ENCODE measurements at places on chromosomes 5 and 9.

DNA sequence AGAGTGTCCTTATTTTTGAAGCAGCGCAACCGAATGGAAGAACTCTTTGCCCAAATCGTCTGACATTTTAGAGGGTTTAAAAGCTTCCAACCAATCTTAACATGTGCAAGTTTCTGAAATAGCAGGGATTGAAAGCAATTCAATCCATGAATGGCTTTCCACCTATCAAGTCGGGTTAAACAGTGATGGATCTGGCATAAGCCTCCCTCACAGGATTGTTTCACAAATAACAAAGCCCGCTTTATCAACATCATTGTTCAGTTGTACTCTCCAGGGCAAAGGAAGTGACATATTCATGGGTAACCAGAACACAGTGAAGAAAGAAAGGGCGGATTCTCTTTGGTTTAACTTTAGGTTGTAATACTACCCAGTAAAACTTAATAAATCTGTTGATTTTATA lies 497.3 kb downstream of the MTRR start:
- no peak for DNase-seq

DNA sequence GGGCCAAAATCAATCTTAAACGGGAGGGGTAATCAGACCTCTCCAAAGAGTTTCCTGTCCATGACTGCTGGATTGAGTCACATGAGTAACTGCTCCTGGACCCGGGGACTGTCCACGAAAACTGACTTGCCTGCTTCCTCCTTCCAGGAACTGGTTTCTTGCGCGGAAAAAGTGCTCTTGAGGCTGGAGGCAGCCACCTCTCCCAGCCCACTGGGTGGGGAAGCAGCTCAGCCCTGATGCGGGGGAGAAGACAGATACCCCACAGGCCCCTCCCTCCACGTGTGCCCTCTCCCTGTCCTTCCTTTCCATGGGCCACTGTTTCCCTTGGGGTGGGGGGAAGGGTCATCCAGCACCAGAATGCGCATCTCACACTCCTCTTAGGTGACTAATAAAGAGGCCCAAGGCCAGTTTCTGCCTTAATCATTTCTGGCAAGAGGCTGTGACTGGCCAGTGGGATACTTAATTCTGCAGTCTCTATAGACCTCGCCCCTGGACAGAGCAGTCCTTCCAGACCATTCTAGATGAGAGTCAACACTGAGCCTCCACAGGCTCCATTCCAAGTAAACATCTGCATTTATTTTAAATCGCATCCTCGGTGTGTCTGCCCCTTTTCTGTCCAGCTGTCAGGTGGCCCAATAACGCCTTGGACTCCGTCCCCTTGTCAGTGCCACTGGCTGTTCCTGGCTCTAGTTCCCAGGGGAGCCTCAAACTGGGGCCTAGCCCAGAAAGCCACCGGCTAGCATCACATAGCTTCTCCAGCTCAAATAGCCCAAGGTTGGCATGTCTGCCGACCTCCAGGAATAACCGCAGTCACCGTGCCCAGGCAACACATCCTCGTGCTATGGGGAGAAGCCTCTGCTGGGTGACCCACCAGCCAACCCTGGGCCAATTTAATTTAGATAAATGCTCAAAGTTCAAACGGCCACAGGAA lies 12.0 kb downstream of the REXO4 start:
- no peak for DNase-seq

DNA sequence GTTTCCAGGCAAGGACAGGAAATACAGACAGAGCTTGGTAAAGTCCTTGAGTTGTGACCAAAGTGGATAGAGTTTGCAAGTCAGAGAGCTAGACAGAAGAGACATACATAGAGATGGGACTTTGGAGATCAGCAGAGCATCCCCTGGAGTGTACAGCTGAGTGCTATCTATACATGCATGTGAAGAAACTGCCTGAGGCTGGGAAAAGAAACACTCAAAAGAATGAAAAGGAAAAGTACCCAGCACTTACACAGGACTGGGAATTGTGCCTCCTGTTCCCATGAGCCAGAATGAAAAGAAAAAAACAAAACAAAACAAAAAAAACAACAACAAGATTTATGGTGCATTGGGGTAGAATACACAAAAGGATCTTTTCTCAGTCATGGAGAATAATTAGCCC lies 606.4 kb downstream of the ZNF608 start:
- DNase-seq, result no peak

DNA sequence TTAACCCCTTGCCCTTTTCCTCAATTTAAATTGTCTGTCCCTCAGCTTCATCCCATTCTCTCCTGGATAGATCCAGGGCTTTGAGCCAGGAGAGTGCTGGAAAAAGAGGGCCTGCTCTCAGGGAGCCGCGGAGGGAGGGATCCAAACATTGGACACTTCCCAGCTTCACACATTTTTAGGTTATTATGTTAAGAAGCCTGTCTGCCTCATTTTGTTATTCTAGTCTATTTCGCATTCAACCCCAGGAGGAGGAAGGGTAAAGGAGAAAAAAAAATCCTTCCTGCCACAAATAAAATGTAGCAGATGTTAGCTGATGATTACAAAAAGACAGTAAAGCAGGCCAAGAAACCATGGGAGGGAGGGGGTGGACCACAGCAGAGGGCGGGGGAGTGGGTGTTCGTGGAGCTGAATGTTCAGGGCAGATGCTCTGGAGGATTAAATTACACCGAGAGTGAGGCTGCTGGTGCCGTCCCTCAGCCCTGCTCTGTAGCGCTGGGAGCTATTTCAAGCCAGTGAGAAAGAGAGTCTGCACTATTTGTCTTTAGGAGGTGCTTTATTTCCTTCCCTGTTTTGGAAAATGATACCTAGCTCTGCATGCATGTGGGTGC lies 60.6 kb upstream of the ZFR start:
- DNase-seq, result peak; percentile 71
